ENCODE measurements at places on chromosomes 4 and X.

DNA sequence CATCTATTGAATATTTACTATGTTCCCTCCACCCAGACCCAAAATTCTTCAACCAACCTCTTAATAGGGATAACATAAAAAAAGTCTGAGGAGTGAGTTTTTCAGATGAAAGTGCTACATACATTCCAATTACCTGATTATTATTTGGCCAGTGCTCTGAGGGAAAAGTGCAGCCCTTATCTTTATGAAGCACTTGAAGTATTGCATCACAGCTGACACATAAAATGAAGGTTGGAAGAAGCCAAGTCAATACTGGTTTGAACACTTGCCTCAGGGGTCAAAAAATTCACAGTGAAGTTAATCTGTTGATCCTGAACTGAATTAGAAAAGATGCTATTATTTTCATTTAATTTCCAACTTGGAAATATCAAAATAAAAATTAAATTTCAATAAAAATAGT, 498.9 kb downstream of the INPP4B start:
- DNase-seq, result no peak

- DNase-seq, result no peak
Measured at GRCh38 chr4:122889726-122890125, 32.7 kb downstream of the NUDT6 start.

GRCh38 chrX:114959729-114960128, 57.7 kb downstream of the IL13RA2 start:
- DNase-seq, result no peak

- DNase-seq, result no peak
Measured at GRCh38 chr4:47784222-47784621, 53.6 kb downstream of the CORIN start.

DNA sequence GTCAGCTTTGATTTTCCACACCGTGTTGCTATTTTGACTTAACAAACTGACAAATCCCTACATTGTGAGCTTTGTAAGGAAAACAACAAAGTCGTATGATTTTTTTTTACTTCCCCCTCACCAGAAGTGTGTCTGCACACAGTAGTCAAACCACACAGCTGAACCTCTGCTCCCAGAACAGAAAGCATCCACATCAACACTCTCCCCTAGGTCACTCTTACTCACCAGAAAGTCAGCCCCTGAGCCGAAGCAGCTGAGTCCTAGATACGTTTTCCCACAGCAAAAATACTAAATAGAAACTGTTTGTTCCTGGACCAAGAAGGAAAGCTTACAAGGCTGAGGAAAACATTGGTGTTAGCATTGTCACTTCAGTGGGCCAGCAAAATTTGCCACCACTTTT, 305.7 kb downstream of the DHX15 start:
- DNase-seq, result no peak
